ENCODE measurements at places on chromosomes 12 and 14. TPM values are rescaled to one million over a fixed set of nuclear protein-coding genes. Genes with fewer than 3 reads are reported as not detected.

BDKRB2 gene
- total RNA-seq: 23.2 TPM

DNA sequence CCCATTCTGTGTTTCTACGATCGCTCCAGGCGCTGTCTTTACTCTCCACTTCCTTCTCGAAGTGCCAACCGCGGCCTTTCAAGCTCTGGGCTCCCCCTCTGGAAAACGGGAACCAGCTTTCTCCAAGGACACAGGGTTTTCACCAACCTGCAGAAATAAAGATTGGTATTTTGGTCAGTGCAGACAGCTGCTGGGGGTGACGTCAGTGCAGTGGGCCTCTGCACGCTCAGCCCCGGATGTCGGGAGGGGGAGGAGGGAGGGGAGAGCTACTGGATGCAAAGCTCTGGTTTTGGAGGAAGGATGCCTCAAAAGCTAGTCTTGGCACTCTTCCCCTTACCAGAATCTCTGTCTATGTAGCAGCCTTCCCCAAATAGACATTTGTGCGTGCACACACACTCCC is 19.9 kb downstream of the HRK start:
- H3K27ac ChIP-seq: no peak overlapping the region
- H3K36me3 ChIP-seq: no peaks in the 10 kb centered on the region
- no peak for DNase-seq
- no peak overlapping the region for H3K4me3 ChIP-seq

DNA sequence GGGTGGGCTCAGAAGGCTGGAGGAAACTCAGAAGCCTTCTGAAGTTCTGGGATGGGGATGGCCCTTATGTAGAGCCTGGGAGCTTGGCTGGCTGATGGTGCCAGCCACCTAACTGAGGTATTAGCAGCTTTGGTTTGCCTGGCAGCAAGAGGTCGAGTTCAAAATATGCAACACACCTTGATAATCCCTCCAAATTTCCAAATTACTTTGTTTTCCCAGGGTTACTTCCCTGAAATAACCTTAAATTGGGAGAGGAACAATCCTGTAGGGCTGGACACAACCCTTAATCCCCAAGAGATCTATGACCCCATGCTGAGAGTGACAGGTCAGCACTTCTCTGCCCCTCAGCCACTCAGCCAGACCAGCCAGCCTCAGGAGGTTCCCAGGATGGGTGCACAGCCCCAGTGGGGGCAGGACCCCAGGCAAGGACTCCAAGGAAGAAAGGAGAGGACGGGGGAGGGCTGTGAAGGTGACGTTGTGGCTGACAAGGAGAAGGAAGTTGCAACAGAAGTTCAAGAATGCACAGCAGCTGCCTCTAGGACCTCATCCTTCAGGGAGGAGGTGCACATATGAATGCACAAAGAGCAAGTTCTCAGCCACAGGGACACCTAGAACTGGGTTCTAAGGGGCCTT is 18.6 kb upstream of the KRT77 start:
- no peak for DNase-seq
- H3K36me3 ChIP-seq: no peaks in the 10 kb centered on the region
- H3K4me1 ChIP-seq: no peaks in the 10 kb centered on the region
- no peaks in the 10 kb centered on the region for H3K27me3 ChIP-seq

- H3K4me3 ChIP-seq: peak within 1 kb of the TSS; percentile 26
- H3K27ac ChIP-seq: peak within 1 kb of the TSS; percentile 50
- no peak for DNase-seq
- no peaks in the 10 kb centered on the region for H3K4me1 ChIP-seq
- H3K36me3 ChIP-seq: peaks cover 17% of the 10 kb centered on the region
- no peaks in the 10 kb centered on the region for H3K27me3 ChIP-seq
Observed at GRCh38 chr12:112906712-112907414, at the start of gene OAS1. Gene OAS1 (plus strand): TSS chr12:112906962. CDS start chr12:112907040, 78 bp downstream.

- H3K4me1 ChIP-seq: no peaks in the 10 kb centered on the region
- no peaks in the 10 kb centered on the region for H3K36me3 ChIP-seq
- DNase-seq: no peak
- H3K27ac ChIP-seq: no peak overlapping the region
- no peaks in the 10 kb centered on the region for H3K27me3 ChIP-seq
Observed at GRCh38 chr14:36971263-36971855, 201.0 kb downstream of the SLC25A21 start.

DNA sequence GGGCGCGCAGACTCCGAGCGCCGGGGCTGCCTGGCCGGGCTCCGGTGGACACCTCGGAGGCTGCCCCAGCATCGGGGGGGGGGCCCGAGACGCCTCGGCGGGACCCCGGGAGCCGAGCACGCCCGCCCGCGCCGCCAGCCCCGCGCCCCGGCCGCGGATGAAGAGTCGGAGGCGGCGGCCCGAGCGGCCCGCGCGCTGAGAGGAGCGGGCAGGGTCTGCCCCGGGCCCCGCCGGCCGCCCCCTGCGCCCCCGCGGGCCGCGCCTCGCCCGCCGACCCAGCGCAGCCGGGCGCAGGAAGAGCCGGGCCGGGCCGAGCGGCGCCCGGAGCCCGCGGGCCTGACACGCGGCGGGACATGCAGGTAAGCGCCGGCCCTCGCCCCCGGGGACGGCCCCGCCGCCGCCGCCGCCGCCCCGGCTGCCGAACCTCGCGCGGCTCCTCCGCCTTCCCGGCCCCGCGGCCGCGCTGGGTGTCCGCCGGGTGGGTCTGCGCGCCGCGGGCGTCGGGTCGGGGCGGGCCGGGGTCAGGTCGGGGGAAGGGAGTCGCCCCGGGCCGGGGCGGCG is 63.7 kb downstream of the FBXL14 start:
- no peak for DNase-seq
- H3K27me3 ChIP-seq: peaks cover 59% of the 10 kb centered on the region
- H3K36me3 ChIP-seq: no peaks in the 10 kb centered on the region
- peak overlapping the region; percentile 43 for H3K4me3 ChIP-seq
- no peaks in the 10 kb centered on the region for H3K4me1 ChIP-seq

KRT72 gene
- total RNA-seq: not detected

- peaks cover 44% of the 10 kb centered on the region for H3K4me1 ChIP-seq
- no peak for DNase-seq
- H3K36me3 ChIP-seq: peaks cover under 1% of the 10 kb centered on the region
- no peaks in the 10 kb centered on the region for H3K27me3 ChIP-seq
Observed at GRCh38 chr12:52062167-52063081, 7.4 kb upstream of the ATG101 start.

PPP1R1A gene
- 32.4 TPM for total RNA-seq

LYSET gene
- total RNA-seq: 6.5 TPM

- DNase-seq: no peak
- no peaks in the 10 kb centered on the region for H3K27me3 ChIP-seq
- no peak overlapping the region for H3K27ac ChIP-seq
- H3K36me3 ChIP-seq: no peaks in the 10 kb centered on the region
Observed at GRCh38 chr14:37056473-37056872, 115.9 kb downstream of the SLC25A21 start.

- no peaks in the 10 kb centered on the region for H3K36me3 ChIP-seq
- H3K4me1 ChIP-seq: no peaks in the 10 kb centered on the region
- H3K27ac ChIP-seq: no peak overlapping the region
- H3K27me3 ChIP-seq: peaks cover 7% of the 10 kb centered on the region
- no peak overlapping the region for H3K4me3 ChIP-seq
Observed at GRCh38 chr12:131437706-131438492, 273.0 kb upstream of the SFSWAP start.

DNA sequence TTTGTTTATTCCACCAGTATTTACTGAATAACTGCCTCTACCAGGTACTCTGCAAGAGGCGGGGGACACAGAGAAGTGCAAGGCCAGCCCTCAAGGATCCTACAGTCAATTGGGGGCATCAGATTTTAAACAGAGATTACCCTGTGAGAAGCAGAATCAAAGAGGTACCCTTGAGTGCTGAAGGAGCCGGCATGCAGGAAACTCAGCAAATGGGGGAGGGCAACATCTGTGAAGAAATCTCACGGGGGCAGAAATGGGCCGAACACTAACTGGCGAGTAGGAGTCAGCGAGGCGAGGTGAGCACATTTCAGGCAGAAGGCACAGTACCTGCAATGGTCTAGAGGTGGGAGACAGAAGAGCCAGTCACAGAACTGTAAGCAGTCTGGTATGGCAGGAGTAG is 9.0 kb downstream of the GALNT6 start:
- no peak overlapping the region for H3K4me3 ChIP-seq
- H3K27ac ChIP-seq: no peak overlapping the region
- DNase-seq: no peak
- H3K4me1 ChIP-seq: no peaks in the 10 kb centered on the region

- H3K36me3 ChIP-seq: no peaks in the 10 kb centered on the region
- H3K4me1 ChIP-seq: no peaks in the 10 kb centered on the region
- no peaks in the 10 kb centered on the region for H3K27me3 ChIP-seq
- no peak overlapping the region for H3K27ac ChIP-seq
- DNase-seq: no peak
Observed at GRCh38 chr14:77903937-77904617, 104.2 kb downstream of the ADCK1 start.

Data from tibial nerve (tissue), 4 donors.